Activated CD4-positive, alpha-beta T cell treated with anti-CD3 and anti-CD28 coated beads, Interleukin-2, amount 50 U/mL, for 4 hours (primary cell): ENCODE measurements at places on chromosomes 3 and 15.

- no peak for DNase-seq
Observed at GRCh38 chr3:164897342-164897741, 181.0 kb downstream of the SI start.

GRCh38 chr3:87390353-87390752, 114.0 kb upstream of the POU1F1 start:
- DNase-seq, result no peak

- DNase-seq, result no peak
Observed at GRCh38 chr3:178583963-178584575, 47.8 kb downstream of the KCNMB2 start.

- no peak for DNase-seq
Observed at GRCh38 chr3:119745942-119746341, 36.0 kb upstream of the NR1I2 start.

DNA sequence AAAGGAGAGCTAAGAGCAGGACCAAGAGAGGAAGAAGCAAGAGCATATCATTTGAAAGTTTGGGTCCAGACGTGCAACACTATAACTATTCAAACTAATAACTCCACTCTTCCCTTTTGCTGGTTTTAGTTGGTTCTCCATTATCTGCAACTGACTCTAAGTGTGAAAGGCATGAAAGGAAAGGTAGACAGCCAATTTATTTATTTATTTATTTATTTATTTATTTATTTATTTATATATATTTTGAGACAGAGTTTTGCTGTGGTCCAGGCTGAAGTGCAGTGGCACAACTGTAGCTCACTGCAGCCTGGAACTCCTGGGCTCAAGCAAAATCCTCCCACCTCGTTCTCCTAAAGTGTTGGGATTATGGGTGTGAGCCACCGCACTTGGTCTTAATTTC, 22.1 kb upstream of the PIK3CB start:
- no peak for DNase-seq

DNA sequence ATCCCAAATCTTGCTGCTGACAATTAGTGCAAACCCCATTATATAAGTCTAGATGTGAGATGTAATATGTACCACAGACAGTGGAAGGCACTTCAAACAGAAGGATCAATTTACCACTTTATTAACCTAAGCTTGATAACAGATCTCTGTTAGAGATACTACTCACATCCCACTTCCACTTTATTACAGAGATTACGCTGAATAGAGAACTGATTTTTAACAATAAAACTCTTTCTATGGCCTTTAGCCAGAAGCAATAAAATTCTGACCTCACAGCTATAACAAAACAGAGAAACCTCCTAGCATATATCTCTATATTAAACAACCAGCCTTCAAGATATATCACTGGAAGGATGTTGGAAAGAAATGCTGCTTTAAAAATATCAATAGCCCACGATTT, 517.7 kb downstream of the MAGI1 start:
- DNase-seq, result no peak

- no peak for DNase-seq
Observed at GRCh38 chr15:40498418-40498817, 27.6 kb downstream of the CHST14 start.

DNA sequence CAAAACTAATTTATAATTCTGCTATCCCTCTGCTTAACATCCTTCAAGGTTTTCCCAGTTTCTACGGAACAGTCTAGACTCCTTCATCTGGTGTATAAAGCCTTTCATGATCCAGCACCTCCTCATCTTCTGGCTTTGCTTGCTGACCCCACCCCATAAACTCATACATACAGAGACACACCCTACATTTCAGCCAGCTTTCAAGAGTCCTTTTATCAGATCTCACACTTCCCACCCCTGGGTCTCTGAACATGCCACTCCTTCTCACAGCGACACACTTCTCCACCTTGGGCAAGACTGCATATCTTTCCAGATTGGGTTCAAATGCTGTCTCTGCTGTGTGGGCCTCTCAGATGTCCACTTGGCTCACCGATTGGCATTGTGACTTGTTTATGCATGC, 166.8 kb upstream of the LPP start:
- no peak for DNase-seq

- DNase-seq, result no peak
Observed at GRCh38 chr15:29382862-29383261, 113.2 kb upstream of the NSMCE3 start.

DNA sequence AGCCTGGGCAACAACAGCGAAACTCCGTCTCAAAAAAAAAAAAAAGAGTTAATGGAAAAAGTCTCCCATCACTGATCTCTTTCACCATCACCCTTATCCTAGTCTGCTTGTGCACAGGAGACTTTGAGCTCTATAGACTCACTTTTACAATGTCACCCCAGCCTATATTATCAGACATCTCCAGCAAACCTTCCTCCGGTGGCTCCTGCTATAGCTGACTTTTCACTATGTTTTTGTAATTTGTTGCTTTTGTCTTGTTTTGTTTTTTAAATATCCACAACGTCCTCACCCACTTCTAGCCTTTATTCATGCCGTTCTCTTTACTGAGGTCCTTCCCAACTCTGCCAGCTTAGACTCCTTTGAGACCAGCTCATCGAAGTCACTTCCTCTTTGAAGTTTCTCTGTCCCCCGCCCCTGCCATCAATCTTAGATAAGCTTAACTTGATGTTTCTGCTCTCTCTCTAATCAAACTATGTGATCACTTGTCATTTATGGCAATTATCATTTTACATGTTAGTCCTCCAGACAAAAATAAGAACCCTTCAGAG, 82.7 kb upstream of the CHD2 start:
- no peak for DNase-seq

DNA sequence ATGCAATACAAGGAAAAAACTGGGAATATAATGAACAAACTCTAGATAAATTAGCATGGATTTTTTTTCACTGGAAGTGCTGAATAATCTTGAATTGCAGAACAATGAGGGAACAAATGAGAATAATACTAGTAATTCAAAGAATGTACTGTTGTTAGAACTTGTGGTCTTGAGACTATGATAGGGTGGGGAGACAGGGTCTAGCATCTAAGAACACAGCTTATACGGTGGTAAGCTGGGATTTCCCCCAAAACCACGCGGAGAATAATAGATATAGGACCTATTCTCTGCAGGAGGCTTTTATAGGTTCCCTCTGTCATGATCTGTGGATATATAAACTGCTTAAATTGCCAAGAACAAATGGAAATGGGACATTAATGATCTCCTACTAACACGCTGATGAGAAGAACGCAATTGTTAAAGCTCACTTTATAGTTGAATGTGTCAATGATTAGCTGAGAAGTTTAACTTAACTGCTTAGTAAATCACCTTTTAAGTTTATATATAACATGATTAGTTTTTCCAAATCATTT, 692.3 kb downstream of the ZPLD1 start:
- DNase-seq, result no peak

- no peak for DNase-seq
Observed at GRCh38 chr3:127077068-127077467, 94.2 kb downstream of the PLXNA1 start.

DNA sequence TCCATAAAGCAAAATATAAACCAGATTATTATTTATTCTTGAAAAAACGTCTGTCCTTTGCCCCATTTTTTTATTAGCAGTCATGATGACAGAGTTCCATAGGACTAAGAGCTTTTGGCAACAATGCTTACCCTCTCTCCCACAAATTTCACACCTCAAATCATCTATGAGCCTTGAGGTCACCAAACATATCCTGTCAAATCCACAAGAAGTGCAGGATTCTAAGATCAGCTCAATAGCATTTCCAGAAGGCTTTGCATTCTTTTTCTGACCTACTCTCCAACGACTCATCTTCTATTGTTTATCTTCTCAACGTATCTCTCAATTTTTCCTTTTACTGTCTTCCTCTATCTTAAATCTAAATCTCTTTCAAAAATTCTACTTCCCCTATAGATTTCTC, 619.1 kb upstream of the BCHE start:
- no peak for DNase-seq

- no peak for DNase-seq
Observed at GRCh38 chr3:34264337-34265041, 466.1 kb downstream of the PDCD6IP start.

DNA sequence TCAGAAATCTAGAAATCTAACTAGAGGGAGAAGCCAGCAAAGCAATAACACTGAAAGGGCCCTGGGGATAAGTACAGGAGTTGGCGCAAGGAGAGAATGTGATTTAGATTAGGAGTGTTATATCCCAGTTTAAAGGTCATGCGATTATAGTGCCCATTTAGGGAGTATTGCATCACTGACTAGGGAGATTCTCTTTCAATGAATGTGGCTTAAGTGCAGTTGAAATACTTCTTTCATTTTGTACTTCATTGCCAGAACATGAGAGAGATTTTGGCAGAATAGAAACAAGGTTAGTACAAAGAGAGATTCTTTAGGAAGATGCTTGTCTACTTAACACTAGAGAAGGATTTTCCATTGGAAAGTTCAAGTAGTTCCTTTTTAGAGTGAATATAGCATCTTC, 13.9 kb downstream of the ROBO2 start:
- no peak for DNase-seq

- DNase-seq, result no peak
Observed at GRCh38 chr3:141373768-141374526, 5.6 kb downstream of the ZBTB38 start.

DNA sequence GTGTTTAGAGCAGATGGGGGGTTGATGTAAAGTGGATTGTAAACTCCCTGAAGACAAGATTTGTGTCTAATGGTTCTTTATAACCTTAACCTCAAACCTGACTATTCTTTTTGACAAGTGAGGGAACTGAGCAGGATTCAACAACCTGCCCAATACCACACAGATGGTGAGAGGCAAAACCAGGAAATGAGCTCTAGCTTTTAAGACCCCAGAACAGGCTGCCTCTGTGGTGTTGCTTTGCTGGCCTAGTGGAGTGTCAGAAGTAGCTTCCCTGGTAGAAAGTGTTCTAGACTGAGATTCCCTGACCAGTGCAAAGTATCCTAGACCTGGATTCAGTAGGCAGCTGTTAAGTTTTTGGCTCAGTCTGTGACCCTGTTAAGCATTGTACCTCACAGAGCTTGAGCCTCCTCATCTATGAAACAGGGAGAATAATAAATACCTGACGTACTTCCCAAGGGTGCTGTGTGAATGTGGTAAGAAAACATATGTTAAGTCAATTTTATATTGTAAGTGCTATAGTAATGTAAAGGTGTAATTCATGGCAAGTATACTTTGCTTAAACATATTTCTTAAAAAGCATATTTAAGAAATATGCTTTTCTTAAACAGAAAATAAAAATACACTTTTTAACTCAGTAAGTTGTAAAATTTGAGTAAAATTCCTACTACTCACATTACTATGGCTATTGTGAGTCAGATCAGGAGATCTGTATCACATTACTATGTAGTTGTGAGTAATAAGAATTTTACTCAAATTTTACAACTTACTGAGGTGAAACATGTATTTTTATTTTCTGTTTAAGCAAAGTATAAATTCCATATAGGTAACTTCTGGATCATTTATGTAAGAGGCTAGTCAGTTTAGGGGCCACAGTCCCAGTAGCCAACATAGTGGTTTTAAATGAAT, 8.8 kb downstream of the GPR87 start:
- no peak for DNase-seq

GRCh38 chr3:150370122-150370602, 37.9 kb upstream of the TSC22D2 start:
- DNase-seq, result no peak

- no peak for DNase-seq
Observed at GRCh38 chr15:81133782-81134461, at the start of gene CFAP161. Gene CFAP161, plus strand, starts transcription at chr15:81134270. Its CDS starts 60 bp downstream, at chr15:81134330.

DNA sequence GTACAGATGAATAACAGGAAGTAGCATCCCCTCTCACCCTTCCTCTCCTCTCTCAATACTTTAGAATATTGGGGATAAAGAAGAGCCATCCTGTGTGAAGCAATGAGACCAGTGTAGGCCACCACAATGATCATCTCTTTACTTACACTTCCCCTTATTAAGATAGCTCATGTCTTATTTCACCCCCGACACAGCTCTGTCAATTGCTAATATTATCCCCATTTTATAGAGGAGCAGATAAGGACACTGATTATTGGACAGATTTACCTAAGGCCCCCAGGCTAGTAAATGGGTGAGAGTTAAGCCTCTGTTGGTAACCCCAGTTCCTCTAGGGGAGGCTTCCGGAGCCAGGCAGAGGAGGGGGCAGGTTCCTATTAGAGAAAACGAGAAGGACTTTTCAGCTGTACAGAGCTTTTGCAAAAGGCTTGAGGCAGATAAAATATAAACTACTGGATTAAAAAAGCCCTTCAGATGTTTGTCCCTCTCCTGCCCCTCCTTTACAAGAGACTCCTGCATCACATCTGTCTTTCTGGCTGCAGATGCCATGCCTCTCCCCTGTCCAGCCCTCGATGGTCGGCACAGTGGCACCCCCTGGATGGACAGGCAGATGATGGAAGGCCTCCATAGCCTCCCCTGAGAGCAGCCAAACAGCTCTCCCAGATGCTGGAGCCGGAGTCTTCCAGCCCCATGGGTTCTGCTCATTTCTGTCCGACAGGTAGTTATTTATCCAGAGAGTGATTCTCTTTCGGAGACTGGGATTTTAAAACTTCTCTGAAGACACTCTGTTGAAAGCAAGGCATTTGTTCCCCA, 49.4 kb upstream of the LCTL start:
- no peak for DNase-seq

DNA sequence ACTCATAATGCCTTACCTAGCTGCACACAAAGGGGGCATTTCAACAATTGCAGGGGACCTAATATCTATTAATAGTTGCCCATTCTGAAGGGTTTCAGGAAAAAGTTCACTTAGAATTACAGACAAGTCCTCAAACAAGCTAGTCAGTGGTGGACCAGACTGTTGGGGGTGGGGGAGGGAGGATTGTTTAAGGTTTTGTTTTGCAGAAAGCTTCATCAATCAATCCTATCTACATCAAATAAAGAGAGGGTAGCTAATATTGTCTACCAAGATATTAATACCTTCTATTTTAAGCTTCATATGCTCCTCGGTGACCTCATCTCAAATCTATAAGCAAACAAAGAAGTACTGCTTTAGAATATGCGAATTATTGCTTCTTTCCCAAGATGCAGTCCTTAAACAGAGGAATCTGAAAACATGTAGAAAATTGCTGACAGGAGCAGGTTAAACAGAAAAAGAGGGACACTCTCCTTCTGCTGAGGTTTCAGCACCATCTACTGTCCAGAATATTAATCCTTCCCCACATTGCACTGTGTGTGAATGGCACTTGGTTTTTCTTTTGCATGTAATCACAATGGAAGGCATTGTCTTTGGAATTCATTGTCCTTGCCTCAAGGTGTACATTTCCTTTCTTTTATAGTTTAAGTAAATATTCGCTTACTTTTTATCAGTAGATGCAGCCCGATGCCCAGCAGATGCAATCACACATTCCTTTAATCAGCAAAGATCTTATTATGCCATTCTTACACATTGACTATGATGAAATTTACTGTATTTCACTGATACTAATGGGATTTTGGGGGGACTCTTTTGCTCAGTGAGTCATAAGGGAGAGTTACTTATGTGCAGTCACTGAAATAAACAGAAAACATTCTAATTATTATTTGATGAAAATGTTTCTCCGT, 94.7 kb downstream of the IL5RA start:
- DNase-seq, result no peak

GRCh38 chr3:165202995-165203394, 6.8 kb upstream of the SLITRK3 start:
- DNase-seq, result no peak
